ENCODE measurements at places on chromosomes 7 and 10.

DNA sequence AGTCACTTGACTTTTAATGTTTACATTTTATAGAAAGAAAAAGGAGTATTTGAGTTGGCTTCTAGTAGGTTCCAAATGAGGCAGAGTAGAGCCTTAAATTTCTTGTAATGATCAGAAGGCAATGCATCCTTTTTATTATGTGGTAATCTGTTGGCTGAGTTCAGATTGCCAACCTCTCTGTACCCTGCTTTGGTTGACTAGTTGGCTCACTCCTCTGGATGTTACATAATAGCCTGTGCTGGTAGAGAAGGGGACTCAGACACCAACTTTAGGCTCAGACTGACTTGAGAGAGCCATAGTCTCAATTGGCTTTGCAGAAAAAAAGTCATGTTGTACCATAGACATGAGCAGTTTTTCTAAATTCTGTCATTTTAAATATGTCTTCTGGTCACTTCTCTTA, 46.8 kb upstream of the GLCCI1 start:
- DNase-seq = no peak

DNA sequence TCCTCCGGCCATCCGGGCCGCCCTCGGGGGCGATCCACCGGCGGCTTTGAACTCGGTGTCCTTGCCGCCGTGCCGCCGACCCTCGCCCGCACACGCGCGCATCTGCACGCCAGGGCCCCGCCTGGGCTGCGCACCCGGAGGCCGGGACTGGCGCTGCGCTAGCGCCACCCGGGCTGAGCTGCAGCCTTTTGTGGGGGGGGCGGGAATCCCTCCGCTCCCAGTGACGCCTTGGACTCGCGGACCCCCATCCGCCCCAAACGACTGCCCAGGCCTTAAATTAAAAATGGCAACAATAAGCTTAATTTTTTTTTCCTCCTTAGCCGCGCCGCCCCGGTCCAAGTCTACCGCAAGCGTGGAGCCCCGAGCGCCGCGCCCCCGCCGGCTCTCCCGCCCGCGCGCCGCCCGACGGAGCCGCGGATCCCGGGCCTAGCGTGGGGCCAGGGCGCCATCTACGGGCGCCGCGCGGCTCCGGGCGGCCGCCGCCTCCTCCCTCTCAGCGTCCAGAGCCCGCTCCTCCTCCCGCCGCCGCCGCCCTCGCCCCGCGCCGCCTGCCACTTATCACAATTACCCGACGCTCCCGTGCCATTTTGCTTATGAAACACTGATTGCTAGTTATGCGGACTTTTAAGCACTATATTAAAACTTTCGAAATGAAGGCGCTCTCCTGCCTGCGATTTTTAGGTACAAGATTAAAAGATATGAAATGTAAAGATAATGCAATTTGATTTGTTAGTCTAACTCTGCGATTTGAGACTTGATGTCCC, 7.5 kb upstream of the EBF3 start:
- DNase-seq = no peak

DNA sequence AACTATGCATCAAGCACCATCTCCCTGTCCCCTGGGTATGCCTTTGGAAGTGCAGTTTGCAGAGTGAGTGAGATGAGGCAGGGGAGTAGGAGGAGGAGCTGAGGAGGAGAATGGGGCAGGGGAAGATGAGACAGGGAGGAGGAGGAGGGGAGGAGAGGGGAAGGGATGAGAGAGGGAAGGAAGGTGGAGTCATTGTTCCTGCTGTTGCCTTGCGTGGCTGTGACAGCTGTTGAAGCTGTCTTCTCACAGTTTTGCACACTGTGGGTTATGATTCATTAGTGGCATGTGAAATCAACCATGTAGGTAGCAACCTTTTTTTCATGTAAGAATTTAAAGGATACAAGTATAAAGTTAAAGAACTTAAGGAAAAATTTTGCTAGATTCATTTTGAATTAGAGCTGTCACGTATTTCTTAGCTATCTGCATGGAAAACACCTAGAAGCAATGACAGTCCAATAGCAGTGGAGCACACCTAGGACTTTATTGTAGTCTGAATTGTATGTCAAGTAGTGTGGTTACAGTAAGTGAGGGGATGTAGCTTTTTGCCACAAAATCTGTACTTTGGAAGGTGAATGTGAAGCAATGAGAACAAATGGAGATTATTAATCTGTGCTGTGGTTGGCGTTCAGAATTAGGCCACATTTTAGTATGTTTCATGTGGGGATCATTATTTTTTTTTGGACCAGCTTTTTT, 21.7 kb downstream of the CCM2 start:
- no peak for DNase-seq

GRCh38 chr7:113197274-113197673, 78.9 kb upstream of the SMIM30 start:
- no peak for DNase-seq

DNA sequence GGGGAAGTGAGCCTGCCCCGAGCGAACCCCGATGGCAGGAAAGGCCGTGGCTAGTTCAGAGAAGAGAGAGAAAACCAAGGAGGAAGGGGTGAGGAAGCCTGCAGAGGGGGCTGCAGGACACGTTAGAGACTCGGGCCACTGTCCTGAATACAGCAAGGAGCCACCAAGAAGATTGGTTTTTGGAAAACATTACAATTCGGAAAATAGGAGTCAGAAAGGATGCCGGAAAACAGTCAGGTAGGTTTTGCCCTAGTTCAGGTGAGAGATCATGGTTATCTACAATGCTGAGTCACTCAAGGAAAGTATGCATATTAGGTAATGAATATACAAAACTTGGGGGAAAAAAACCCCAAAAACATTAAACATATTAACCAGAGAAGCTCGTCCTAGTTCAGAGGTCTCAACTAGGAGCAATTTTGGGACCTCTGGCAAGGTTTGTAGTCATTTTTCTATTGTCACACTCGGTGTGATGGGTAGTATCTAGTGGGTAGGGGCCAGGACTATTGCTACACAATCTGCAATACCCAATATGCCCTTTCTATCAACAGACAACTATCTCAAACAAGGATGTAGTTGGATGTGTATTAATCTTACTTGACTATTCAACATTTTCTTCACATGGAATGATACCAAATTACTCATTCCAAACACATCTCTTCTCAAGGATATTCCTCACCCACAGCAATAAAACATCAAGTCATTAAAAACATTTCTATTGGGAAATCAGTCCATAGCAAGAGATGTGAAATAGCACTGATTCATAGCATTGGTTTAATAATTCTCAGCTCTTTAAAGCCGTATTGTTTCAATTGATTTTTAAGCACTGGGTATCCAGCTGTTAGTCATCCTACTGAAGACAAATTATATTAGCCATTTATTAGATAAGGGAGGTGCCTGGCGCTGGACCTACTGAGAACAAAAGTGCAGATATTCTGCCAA, 74.4 kb upstream of the RSU1 start:
- no peak for DNase-seq

- no peak for DNase-seq
Observed at GRCh38 chr10:18178854-18179483, 38.7 kb downstream of the CACNB2 start.

DNA sequence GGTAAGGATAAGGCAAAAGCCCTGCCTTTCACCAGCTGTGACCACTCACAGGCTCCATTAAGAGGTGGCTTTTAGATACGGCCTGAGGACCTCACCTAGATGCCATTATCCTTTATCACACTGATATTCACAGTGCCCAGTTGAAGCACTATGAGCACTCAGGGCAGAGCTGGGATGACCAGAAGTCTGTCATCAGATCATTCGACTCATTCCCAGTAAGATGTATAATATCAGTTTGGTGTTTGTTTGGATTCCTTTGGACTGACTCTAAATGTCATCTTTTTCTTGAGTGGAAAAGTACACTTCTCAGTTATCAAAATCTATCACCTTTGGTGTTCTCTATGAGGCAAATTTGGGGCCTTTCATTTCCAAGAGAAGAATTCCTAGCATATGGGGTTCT, 18.7 kb downstream of the CCDC136 start:
- no peak for DNase-seq

DNA sequence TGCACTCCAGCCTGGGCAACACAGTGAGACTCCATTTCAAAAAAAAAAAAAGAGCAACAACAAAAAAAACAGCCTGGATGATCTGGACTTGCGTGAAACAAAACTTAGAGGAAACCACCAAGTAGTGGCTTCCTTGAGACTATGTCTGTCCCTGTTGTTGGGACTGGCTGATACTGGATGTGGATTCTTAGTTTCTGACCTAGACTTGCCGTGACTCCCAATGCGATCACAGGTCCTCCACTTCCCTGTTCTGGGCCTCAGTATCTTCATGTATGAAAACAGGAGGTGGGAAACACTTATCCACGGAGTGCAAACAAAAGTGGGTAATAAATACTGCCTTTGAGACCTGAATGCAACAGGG, 125.7 kb downstream of the PRPF18 start:
- DNase-seq = no peak

DNA sequence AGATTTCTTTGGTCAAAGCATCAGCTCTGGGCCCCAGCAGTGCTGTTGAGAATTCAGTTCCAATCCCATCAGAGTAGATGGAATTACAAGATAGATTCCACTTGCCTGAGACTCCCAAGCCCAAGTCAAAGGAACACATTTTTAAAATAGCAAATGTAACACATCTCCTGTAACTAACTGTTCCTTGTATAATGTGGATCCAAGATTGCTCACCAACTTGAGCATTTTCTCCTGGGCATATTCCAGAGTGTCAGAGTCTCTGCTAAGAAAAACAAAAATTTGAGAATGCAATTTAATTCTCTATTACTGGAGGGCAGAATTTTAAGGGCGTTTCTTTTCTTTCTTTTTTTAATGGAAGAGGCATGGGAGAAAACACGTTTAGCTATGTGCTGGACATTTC, 136.7 kb downstream of the NEBL start:
- no peak for DNase-seq

DNA sequence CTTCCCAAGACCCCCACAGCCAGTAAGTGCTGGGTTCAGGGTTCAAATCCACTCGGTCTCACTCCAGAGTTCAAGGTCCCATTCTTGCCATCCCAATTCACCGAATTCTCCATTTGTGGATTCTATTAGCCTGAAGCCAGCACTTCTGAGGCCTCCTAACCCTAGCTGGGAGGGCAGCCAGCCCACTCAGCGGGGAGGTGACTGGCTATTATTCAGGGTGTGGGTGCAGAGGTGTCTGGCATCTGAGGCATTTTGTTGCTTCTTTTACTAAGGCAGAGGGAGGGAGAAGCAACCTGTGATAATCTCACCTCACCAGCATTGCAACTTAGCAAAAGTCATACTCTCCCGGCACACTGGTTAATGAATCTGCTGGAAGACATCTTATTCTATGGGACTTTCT, 8.7 kb upstream of the PTPRN2 start:
- DNase-seq = no peak

DNA sequence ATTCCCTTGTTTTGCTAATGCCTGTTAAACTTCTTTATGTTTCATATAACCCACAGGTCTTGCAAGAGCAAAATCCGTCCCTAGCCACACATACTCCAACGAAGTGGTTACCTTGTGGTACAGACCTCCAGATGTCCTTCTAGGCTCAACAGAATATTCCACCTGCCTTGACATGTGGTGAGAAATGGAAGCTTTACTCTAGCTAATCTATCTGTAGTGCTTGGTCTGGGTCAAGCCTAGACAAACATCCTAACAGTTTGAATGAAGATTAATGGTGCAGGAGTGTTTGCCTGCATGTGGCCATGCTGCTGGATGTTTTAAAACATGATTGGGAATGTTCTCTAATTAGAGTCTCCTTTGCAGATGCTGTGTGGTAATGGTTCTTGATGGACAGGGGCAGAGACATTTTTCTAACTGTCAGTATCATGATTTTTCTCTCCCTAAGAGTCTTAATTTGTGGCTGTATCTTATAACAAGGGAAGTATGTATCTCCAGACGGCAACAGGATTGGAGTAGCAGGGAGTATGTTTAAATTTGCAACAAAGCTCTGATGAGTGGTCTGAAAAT, 308.5 kb upstream of the FZD1 start:
- DNase-seq = no peak

- DNase-seq = no peak
Observed at GRCh38 chr7:139931190-139931934, 102.3 kb downstream of the TBXAS1 start.

DNA sequence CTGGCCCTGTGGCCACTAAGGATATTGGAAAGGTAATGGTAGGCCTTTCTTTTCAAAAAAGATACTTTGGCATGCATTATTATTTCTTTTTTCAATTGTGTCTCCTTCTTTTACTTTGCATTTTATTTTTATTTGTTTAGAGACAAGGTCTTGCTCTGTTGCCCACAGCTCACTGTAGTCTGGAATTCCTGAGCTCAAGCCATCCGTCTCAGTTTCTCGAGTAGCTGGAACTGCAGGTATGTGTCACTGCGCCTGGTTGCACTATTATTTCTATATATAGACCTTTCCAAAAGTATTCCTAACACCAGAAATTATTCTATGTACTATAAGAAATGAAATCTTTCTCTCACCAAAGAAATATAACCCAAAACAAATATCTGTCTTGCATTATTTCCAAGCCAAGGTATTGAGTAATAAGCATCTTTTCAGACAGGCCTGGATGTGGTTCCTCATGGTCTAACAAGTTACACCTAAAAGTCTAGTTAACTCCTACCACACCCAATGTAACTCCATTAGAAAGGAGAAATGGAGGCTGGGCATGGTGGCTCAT, 500.8 kb upstream of the ANKRD30A start:
- DNase-seq = no peak

GRCh38 chr10:76197293-76197692, 765.9 kb downstream of the LRMDA start:
- no peak for DNase-seq

GRCh38 chr10:133110133-133110532, 22.4 kb downstream of the ADGRA1 start:
- peak; percentile 2 for DNase-seq

- DNase-seq = no peak
Observed at GRCh38 chr10:86446987-86447386, 74.6 kb downstream of the WAPL start.

- peak; percentile 77 for DNase-seq
Observed at GRCh38 chr10:62760401-62760800, 44.1 kb upstream of the ADO start.

- no peak for DNase-seq
Observed at GRCh38 chr10:11180228-11180627, 162.6 kb downstream of the CELF2 start.

GRCh38 chr10:6348096-6348874, 145.6 kb downstream of the PFKFB3 start:
- no peak for DNase-seq

DNA sequence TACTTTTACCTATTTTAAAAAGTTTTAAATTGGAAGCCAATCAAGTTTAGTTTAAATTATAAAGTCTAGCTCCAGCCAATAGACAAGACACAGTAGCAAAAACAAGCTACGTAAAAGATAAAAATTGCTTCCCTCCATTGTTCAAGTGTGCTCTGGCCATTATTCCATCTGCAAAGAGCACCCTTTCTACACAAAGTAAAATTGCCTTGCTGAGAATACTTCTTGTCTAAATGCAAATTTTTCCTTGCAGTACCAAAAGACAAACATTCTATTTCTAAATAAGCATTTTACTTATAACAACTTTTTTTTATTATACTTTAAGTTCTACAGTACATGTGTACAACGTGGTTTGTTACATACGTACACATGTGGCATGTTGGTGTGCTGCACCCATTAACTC, 75.9 kb upstream of the ZNF746 start:
- no peak for DNase-seq

- no peak for DNase-seq
Observed at GRCh38 chr7:24572393-24572996, 757 bp upstream of the PALS2 start.

GRCh38 chr7:46710927-46711326, 789.9 kb upstream of the IGFBP3 start:
- DNase-seq = no peak

GRCh38 chr7:82017334-82017943, 247.6 kb upstream of the HGF start:
- DNase-seq = no peak

GRCh38 chr10:22850541-22850940, 77.3 kb upstream of the ARMC3 start:
- no peak for DNase-seq

GRCh38 chr7:96527133-96527827, 182.4 kb downstream of the SEM1 start:
- DNase-seq = no peak
